CD4-positive, CD25-positive, alpha-beta regulatory T cell (primary cell): ENCODE measurements at places on chromosomes 11 and 22. TPM values are rescaled to one million over a fixed set of nuclear protein-coding genes. Genes with fewer than 3 reads are reported as not detected.

DNA sequence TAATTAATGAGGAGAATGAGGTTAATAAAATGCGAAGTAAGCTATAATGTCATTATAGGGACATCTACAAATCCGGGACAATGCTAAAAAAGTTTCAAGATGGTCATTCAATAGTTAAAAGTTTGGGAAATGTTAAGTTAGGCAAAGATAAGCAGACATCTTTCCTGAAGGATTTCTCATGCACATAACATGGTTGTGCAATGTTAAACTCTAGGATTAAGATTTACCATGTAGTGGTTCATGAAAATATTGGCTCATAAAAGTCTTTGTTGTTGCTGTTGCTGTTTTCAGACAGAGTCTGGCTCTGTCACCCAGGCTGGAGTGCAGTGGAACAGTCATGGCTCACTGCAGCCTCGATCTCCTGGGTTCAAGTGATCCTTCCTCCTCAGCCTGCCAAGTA, 751.5 kb upstream of the CCDC179 start:
- H3K4me1 ChIP-seq = no peaks in the 10 kb centered on the region
- no peak overlapping the region for H3K4me3 ChIP-seq
- H3K27ac ChIP-seq = no peak overlapping the region
- H3K27me3 ChIP-seq = no peaks in the 10 kb centered on the region
- DNase-seq = no peak

GRCh38 chr11:128845334-128845780, 21.7 kb downstream of the KCNJ1 start:
- H3K4me1 ChIP-seq = peaks cover 10% of the 10 kb centered on the region
- H3K36me3 ChIP-seq = no peaks in the 10 kb centered on the region
- no peaks in the 10 kb centered on the region for H3K27me3 ChIP-seq

GRCh38 chr11:61744181-61744580, 8.3 kb upstream of the MYRF start:
- DNase-seq = no peak
- H3K27me3 ChIP-seq = no peaks in the 10 kb centered on the region
- no peak overlapping the region for H3K4me3 ChIP-seq
- H3K27ac ChIP-seq = no peak overlapping the region
- no peaks in the 10 kb centered on the region for H3K4me1 ChIP-seq
- H3K36me3 ChIP-seq = no peaks in the 10 kb centered on the region

DNA sequence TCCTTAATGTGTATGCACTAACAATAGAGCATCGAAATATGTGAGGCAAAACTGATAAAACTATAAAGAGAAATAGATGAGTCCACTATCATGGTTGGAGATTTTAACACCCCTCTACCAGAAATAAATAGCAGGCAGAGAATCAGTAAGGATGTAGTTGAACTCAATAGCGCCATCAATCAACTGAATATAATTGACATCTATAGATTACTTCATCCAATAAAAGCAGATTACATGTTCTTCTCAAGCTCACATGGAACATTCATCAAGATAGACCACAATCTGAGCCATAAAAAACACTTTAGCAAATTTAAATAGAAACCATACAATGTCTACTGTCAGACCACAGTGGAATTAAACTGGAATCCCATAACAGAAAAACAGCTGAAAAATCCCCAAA, 46.9 kb upstream of the NUP160 start:
- DNase-seq = no peak
- no peak overlapping the region for H3K27ac ChIP-seq
- no peak overlapping the region for H3K4me3 ChIP-seq
- no peaks in the 10 kb centered on the region for H3K27me3 ChIP-seq

DNA sequence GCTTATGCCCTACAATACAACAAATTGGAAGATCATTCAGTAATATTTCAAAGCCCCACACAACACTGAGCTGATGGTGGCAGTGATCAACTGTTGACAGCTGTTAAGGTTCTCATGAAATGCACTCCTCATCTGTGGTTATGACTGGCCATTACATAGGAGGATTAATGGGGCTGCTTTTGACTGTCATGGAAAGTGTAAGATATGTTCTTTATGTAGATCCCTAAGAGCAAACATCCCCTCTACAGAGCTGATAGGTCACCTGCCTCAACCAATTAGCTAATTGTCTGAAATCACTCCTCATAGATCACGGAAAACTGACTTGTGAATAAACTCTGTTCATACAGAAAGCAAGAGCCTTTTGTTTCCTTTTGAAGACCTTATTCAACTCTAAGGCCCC, 78.1 kb downstream of the GAB2 start:
- H3K36me3 ChIP-seq = no peaks in the 10 kb centered on the region
- no peak overlapping the region for H3K4me3 ChIP-seq
- no peaks in the 10 kb centered on the region for H3K4me1 ChIP-seq
- no peaks in the 10 kb centered on the region for H3K27me3 ChIP-seq

GRCh38 chr11:1817511-1817910, 17.3 kb upstream of the SYT8 start:
- DNase-seq = no peak
- no peak overlapping the region for H3K4me3 ChIP-seq
- H3K36me3 ChIP-seq = no peaks in the 10 kb centered on the region
- H3K4me1 ChIP-seq = no peaks in the 10 kb centered on the region
- H3K27ac ChIP-seq = no peak overlapping the region
- H3K27me3 ChIP-seq = no peaks in the 10 kb centered on the region

DNA sequence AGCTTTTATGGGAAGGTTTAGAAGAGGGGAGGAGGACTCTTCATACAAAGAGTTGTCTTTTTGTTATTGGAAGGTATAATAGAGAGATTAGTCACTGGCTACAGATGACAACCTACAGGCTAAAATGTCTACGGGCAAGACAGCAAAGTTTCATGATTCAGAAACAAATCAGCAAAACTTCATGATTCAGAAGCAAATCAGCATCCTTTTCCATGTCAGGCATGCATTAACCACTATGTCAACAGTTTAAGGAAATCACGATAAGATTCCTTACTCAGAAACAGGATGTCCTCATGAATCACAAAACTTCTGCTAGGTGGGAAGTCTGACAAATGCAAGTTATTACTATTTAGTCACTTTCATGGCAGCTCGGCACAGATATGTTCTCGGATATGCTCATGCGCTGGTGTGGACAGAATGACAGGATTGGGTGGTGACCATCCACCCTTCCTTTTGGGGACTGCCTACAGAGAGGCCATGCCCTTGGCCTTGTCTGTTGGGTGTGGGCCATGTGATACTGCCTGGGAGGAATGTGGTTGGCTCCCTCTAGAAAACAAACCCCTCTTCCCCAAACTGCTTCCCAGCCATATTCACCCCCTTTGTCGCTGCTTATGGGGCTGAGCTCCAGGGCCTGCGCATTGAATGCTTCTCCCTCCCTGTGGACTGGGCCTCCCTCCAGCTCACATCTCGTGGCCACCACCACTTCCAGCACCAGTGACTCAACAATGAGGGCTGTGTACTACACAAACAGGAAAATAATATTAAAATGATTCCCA, 10.1 kb downstream of the C11orf91 start:
- no peak overlapping the region for H3K27ac ChIP-seq
- H3K27me3 ChIP-seq = peaks cover 7% of the 10 kb centered on the region
- H3K36me3 ChIP-seq = no peaks in the 10 kb centered on the region
- H3K4me1 ChIP-seq = no peaks in the 10 kb centered on the region

DNA sequence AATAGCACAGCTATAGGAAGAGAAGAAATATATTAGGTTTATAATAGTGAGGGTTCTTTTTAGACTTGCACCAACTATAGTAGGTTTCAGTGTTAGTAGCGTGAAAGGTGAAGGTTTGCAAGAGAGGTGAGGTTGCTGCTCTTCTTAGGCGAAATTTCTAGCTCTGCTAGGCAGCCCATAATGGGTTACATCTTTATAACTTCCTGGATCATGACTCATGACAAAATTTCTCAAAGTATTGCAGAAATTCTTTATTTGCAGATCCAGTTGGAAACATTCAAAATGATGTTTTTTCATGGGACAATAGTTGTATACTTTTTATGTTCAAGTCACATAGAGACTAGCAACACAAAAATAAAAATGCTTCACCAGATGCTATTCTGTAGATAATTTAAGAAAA, 260.0 kb downstream of the SOX6 start:
- H3K27me3 ChIP-seq = no peaks in the 10 kb centered on the region
- H3K27ac ChIP-seq = no peak overlapping the region
- no peak for DNase-seq
- no peak overlapping the region for H3K4me3 ChIP-seq
- H3K36me3 ChIP-seq = no peaks in the 10 kb centered on the region

GRCh38 chr11:81380395-81380794, 1353.3 kb downstream of the FAM181B start:
- H3K4me1 ChIP-seq = no peaks in the 10 kb centered on the region
- H3K36me3 ChIP-seq = no peaks in the 10 kb centered on the region
- H3K27ac ChIP-seq = no peak overlapping the region

GRCh38 chr22:43228330-43228729, 41.4 kb upstream of the TTLL12 start:
- no peaks in the 10 kb centered on the region for H3K27me3 ChIP-seq
- no peak overlapping the region for H3K4me3 ChIP-seq
- H3K27ac ChIP-seq = no peak overlapping the region
- DNase-seq = no peak

IGF2 gene
- total RNA-seq = 0.07 TPM

GGTLC3 gene
- not detected for total RNA-seq

OR51I1 gene
- not detected for total RNA-seq

RTN4R gene
- total RNA-seq = 1.3 TPM
